ENCODE measurements at places on chromosomes 11 and 22. TPM values are rescaled to one million over a fixed set of nuclear protein-coding genes. Genes with fewer than 3 reads are reported as not detected.
A peak's percentile ranks its signal among the peaks of the same experiment; 100 is the strongest.

ZNF215 gene
- 0.64 TPM for total RNA-seq

DNA sequence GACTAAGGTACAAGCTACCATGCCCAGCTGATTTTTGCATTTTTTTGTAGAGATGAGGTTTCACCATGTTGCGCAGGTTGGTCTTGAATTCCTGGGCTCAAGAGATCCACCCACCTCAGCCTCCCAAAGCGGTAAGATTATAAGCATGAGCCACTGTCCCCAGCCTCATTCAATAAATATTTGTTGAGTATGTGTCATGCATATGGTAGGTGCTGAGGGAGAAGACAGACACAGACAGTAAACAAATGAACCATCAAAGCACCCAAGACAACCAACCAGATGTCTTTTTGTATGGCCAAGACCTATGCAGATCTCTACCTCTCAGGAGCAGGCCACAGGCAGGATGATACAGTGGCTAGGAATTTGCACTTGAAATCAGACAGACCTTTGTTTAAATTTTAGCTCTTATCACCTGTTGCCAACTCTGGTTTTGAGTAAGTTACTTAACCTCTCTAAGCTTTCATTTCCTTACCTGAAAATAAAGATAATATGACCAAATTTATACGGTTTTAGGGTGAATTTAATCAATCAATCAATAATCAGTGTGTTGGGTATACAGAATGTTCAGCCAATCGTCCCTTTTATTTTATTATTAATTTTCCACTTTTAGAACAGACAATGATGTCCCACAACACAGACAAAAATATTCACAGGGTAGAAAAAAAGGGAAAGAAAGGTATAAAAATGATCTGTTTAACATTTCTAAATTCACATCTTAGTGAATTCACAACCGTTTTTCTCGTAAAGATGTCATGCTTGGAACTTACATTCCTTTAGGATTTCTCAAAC lies 128.2 kb downstream of the SGSM3 start:
- DNase-seq = no peak

- DNase-seq = no peak
Measured at GRCh38 chr11:65291613-65292012, 23.1 kb upstream of the CDC42EP2 start.

KCNK4 gene
- not detected for total RNA-seq

H19 gene
- total RNA-seq = 421 TPM

DNA sequence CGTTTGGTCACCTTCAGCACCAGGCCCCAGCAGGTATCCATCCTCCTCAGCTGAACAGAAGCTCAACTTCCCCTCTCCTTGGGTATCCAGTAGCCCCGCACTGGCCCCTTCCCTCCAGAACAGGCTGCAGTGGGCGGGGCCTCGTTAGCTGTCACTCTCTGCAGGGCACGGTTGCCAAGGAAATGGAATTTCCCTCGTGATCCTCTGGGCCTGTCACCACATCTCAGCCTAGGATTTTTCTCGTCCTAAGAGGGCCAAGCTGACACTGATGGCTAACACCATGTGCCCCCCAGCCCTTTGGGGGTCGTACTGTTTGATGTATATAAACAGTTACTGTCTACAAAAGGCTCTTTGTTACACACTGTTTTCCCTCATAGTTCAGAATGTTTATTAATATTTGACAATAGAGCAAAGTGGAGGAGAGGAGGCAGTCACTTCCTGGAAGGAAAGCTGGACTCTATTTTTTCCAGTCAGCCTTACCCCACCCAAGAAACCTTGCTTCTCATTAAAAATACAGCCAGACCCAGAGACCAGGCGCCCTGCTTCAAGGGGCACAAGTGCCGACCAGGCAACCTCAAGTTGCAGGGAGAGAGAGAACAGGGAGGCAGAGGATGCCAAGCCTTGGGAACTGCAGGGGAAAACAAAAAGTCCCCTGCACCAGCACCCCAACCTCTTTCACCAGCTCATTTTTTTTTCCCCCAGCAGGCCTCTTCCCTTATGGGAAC lies 44.5 kb downstream of the FEZ1 start:
- peak; percentile 75 for DNase-seq

DNA sequence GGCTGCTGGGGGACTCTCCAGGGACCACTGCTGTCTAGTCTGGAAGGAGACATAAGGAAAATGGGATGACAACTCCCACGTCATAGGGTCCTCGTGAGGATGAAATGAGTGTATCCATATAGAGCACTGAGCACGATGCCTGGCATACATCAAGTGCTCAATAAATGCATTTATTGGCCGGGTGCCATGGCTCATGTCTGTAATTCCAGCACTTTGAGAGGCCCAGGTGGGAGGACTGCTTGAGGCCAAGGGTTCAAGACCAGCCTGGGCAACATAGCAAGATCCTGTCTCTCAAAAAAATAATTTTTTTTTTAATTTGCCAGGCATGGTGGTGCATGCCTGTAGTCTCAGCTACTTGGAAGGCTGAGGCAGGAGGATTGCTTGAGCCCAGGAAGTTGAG lies 12.2 kb upstream of the TPST2 start:
- DNase-seq = no peak

GRCh38 chr22:40289991-40290459 lies 56.3 kb upstream of the ADSL start:
- peak; percentile 25 for DNase-seq

- no peak for DNase-seq
Measured at GRCh38 chr11:77444261-77444660, 29.6 kb downstream of the PAK1 start.

DNA sequence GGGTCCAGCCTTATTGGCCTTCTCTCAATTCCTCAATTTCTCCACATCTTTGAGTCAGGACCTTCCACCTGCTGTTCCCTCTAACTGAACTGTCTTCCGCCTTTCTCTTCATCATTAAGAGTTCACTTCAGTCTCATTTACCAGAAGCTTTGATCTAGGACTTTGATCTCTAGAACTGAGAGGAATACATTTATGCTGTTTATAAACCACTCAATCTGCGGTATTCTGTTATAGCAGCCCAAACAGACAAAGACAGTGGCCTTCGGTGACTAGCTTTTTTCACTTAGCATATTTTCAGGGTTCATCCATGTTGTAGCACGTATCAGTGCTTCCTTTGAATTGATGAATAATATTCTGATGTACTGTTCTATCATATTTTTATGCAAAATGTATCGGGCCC lies 10.5 kb downstream of the CLPB start:
- no peak for DNase-seq

GRCh38 chr11:4983841-4984240 lies 10.8 kb upstream of the OR51L1 start:
- DNase-seq = no peak

GRCh38 chr11:61654397-61654829 lies 25.8 kb upstream of the DAGLA start:
- peak; percentile 84 for DNase-seq

- no peak for DNase-seq
Measured at GRCh38 chr22:42595434-42595833, 19.2 kb downstream of the POLDIP3 start.

- no peak for DNase-seq
Measured at GRCh38 chr11:40508303-40508702, 951.1 kb downstream of the LRRC4C start.

RNF215 gene
- total RNA-seq = 12.2 TPM

- no peak for DNase-seq
Measured at GRCh38 chr11:123184531-123184930, 10.5 kb downstream of the CLMP start.

GRCh38 chr11:8018484-8019313 lies 31.6 kb downstream of the EIF3F start:
- DNase-seq = peak; percentile 88

SLC25A18 gene
- 0.96 TPM for total RNA-seq

DNA sequence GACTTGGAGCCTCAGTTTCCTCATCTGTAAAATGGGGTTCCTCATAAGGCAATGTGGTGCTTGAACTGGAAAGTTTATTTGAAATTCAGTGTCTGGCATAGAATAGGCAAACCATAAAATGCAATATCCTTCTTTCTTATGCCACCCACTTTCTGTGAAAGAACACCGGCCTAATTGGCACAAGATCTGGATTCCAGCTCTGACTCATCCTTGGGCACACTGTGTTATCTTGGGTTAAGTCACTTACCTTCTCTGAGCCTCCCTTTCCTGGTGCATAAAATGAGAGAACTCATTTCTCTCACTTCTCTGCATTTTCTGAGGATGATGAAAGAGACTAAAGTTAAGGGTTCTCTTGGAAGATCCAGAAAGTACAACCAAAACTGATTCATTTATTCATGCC lies 5.1 kb downstream of the INSC start:
- DNase-seq = no peak

PHRF1 gene
- total RNA-seq = 19.9 TPM

OR2AG1 gene
- not detected for total RNA-seq

APOL5 gene
- not detected for total RNA-seq

DNA sequence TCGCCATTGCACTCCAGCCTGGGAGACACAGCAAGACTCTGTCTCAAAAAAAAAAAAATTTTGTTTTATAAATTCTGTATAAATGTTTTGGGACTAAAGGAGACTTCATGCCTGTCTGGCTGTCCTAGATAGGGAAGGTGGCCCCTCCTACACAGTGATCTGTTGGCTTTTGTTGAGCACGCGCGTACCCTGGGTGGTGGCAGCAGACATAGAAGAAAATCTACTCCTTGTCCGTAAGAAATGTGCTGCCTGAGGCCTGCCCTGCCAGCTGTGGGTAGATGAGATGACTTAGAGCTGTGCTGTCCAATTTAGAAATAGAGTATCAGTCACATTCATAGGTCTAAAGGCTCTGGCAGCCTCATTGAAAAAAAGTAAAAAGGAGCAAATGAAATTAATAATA lies 37.0 kb downstream of the AP2A2 start:
- no peak for DNase-seq

DNA sequence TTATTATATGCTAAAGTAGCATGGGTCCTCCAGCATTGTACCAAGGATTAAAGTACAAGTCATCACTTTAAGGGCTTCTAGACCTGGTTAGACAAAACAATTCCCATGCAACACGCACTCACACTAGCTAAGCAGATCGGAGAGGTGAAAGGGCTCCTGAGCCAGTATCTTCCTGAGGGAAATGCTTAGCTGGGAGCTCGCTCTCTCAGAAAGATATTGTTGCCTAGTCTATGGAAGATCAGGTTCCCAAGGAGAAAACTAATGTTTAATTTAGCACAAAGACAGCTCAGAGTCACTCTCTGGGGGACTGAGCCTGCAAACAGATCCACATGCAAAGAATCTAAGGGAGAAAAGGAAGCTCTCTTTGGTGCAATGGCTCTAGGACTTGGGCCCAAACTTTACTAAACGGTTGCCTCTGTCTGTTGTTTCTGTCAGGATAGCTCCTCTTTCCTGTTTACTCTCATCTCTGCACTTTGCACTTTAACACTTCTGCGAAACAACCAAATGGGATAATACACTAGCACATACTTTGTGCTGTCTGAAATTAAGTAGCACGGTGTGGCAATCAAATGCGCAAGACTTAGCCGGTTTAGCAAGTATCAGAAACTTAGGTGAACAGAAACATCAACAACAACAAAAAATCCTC lies 10.7 kb downstream of the MAML2 start:
- DNase-seq = no peak

- no peak for DNase-seq
Measured at GRCh38 chr11:57903441-57904123, 120.1 kb upstream of the OR9Q1 start.

- DNase-seq = no peak
Measured at GRCh38 chr11:45229401-45230020, 56.6 kb downstream of the SYT13 start.

- DNase-seq = peak; percentile 91
Measured at GRCh38 chr11:2092956-2093412, 46.2 kb downstream of the IGF2 start.

GRCh38 chr11:57399221-57399620 lies 8.8 kb upstream of the PRG2 start:
- DNase-seq = no peak

DNA sequence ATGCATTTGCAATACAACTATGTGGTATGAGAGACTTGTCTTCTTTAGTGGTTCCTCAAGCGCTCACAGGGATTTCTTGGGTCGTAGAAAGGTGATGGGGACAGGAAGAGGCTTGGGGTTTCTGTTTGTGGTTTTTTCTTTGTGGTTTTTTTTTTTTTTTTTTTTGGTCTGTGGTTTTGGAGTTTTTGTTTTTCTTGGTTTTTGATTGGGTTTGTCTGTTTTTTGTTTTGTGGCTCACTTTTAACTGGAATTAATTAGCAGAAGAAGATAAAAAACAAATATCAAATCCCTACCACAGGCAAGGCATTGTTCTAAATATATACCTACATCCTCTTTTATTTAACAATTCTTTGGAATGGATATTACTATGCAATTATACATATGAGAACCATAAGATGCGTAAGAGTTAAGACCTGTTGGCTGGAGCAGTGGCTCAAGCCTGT lies 5.5 kb downstream of the TTC28 start:
- no peak for DNase-seq

PKNOX2 gene
- total RNA-seq = 12.5 TPM
